ENCODE measurements at places on chromosomes 4 and X. TPM values are rescaled to one million over a fixed set of nuclear protein-coding genes. Genes with fewer than 3 reads are reported as not detected.

- no peak for DNase-seq
Measured at GRCh38 chr4:74968456-74969164, 35.7 kb downstream of the PARM1 start.

- no peak for DNase-seq
Measured at GRCh38 chrX:132333351-132333750, 114.1 kb upstream of the RAP2C start.

DNA sequence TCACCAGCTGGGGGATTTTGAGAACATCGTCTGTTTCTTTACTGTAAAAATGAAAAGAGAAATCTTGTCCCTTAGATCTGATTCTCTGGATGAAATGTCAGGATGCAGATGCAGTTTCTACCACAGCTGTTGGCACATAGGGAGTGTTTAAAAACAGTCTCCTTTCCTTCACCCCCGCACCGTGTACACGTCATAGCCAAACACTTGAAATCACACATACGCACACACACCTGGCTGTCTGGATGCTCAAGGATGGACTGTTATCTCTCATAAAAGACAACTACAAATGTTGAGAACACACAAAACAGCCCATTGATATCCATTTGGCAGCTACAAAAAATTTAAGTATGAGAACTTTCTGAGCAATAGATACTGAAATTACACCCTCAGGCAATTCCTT is 275.8 kb upstream of the CLNK start:
- DNase-seq = no peak

DNA sequence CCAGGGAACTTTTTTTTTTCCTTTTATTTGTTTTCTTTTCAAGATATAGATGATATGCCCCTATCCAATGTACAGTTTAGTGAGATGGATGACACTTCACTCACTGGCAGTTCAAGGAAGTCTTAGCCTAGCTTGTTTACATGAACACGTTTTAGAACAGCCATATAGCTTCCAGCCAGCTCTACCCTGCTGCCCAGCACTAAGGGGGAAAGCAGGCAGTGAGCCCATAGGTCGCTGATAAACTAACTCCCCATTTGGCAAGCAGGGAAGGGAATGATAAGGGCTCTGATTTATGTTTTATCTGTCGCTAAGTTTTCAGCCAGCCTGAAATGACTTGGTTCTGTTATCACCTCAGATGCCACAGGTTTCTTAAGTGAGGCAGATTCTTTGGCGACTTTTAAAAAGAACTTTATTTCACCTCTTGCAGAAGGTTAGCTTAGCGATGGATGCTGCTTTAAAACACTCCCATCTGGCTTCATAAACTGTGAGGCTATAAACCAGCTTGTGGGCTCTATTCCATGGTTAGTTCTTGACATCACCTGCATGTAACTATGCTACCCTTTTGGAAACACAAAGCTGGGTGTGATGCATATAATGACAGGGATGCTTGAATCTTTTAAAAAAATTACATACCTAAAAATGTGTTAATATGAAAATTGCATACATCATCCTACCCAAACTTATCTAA is 348.4 kb downstream of the FBXO8 start:
- no peak for DNase-seq

GRCh38 chr4:99043346-99043745 is 45.2 kb downstream of the ADH5 start:
- DNase-seq = no peak

DNA sequence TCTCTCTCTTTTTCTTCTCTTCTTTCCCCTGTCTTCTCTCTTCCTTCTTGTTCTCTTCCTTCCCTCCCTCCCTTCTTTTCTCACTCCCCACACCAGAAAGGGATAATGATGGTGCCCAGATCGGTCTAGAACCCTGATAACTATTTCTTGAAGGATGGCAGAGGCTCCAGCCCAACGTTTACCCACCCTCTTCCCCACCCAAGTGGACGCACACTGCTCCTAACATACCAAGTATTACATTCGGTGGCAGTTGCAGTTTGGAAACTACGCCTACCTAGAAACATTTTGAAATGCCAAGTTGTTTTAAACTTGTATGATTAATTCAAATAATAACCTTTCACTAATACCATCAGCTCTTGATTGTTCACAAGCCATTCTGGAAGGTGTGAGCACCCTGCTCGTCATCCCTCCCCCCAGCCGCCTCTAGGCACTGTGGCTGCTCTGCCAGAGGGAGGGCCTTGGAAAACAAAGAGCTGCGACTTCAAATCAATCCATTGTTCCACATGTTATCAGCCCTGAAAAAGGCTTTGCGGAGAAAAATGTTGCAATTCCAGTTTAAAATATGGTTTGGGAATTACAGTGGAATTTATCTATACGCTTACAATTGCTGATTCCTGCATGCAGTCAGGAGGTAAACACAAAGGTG is 1017.5 kb upstream of the TENM3 start:
- no peak for DNase-seq

DNA sequence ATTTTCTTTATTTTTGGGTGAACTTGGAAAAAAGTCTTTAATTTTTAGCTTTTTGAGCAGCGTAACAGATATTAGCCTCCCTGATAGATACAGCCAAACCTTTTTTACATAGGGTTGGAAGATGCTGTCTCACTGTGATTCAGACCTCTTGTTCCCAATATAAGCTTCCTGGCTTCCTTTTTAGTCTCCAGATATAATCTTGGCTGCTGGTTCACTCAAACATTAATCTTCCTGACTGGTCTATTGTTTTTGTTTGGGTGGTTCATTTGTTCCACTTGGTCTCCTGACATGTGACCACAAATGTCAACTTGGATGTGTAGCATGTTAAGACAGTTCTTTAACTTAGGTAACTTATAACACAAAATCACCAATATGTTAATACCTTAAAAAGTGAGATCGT is 23.0 kb downstream of the RPA4 start:
- no peak for DNase-seq

GRCh38 chr4:121952290-121952689 is 430 bp upstream of the TRPC3 start:
- no peak for DNase-seq

- no peak for DNase-seq
Measured at GRCh38 chr4:183413234-183414200, 30.9 kb upstream of the CDKN2AIP start.

DNA sequence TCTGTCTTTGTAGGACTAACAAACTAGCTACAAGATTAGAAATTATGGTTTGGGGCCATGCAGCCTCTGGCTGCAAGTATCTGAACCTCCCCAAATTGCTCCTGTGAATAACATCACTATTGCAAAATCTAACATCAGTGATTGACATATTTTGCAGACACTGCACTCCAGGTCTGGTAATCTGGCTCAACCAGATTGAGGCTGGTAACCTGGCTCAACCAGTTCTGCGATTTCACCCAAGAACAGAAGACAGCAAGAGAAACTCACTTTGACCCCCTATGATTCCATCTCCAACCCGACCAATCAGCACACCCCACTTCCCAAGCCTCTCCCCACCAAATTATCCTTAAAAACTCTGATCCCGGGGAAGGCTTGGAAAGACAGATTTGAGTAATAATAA is 20.9 kb downstream of the SPIN3 start:
- no peak for DNase-seq

Gene RCHY1
- 9.3 TPM for total RNA-seq

Gene CDKL2
- total RNA-seq = 0.17 TPM

Gene KIAA1210
- 0.11 TPM for total RNA-seq

Gene PHEX
- total RNA-seq = 0.08 TPM

Gene CCKAR
- not detected for total RNA-seq

Gene MAGEA10
- total RNA-seq = not detected
